SIG-M5 (cell line): ENCODE measurements at places on chromosomes 5 and 9.

- no peak for DNase-seq
These were observed 167.7 kb downstream of the ACTL7B start for GRCh38 chr9:108688051-108688450.

- DNase-seq: no peak
These were observed 9.2 kb downstream of the INSYN2B start for GRCh38 chr5:169970911-169971765.

- DNase-seq: no peak
These were observed 107.9 kb downstream of the NDUFAF2 start for GRCh38 chr5:61052882-61053281.

GRCh38 chr5:98700730-98701129 is 72.7 kb upstream of the RGMB start:
- DNase-seq: no peak

DNA sequence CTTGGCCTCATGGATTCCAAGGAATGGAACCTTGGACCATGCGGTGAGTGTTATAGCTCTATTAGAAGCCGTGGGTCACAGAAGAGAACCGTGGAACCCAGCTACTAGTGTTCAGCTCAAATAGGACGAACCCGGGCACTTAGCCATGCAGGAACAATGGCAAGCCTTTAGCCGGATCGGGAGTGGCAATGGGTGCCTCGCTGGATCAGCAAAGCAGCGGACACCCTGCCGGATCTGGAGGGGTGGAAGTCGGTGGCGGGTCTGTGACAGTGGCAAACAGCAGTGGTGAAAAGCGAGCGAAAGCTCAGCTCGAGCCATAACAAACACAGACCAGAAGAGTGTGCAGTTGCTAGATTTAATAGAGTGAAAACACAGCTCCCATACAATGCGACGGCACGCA is 2.4 kb upstream of the CDO1 start:
- DNase-seq: no peak
